ENCODE measurements at places on chromosomes 5 and 9.

- DNase-seq: no peak
Measured at GRCh38 chr5:150559701-150560100, 51.8 kb downstream of the NDST1 start.

- peak; percentile 68 for DNase-seq
Measured at GRCh38 chr9:649128-650074, 192.1 kb upstream of the DMRT1 start.

DNA sequence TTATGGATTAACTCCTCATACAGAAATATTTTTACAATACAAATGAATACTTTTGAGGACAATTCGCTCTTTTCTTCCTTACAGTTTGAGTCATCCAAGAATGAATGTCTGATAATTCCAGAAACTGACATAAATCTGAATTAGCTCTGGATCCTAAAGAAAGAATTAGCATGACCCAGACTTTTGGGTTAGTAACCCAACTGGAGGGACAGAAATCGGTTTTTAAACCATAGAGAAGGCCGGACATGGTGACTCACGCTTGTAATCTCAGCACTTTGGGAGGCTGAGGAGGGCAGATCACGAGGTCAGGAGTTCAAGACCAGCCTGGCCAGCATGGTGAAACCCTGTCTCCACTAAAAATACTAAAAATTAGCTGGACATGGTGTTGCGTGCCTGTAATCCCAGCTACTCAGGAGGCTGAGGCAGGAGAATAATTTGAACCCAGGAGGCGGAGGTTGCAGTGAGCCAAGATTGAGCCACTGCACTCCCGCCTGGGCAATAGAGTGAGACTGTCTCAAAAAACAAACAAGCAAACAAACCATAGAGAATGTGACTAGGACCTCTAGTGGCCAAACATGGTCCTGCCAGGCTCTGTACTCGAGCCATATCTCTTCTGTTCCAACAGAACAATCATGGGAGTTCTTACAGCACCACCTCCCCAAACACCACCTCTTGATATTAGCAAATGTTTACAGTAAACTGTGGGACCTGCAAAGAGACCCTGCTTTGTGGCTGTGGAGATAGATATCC is 44.8 kb downstream of the LURAP1L start:
- DNase-seq: no peak

DNA sequence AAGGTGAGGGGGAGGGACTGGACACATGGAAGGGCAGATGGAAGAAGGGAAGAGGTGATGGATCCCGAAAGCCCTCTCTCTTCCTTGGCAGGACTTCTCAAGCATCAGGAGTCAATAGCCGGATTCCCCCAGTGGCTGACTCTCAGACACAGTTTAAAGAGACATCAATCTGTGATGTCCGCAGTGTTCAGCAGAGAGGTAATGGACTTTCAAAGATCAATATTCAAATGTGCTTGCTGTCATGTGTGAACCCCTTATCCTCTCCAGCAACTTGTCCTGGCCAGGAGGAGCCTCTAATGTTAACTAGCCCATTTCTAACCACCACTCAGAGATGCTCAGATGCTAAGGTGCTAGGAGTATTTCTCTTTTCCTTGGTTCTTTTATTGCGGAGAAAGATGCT is 392.2 kb downstream of the IRX1 start:
- no peak for DNase-seq

GRCh38 chr9:14428781-14429230 is 114.9 kb upstream of the NFIB start:
- DNase-seq: peak; percentile 33

DNA sequence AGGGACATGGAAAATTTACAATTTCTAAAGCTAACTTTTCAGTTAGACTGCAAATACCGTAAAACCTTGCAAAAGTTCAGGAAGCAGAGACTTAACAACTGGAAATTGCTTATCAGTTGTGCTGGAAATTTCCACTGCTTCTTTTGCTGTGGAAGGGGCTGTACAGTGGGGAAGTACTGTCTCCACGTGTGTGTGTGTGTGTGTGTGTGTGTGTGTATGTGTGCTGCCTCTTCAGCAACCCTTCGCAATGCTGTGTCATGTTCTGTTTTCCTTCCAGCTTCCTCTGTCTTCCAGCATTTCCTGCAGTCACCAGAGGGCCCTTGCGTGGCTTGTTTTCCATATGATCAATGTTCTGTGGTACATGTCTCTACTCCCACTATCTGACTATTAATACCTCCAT is 87.5 kb upstream of the RANBP3L start:
- DNase-seq: no peak

DNA sequence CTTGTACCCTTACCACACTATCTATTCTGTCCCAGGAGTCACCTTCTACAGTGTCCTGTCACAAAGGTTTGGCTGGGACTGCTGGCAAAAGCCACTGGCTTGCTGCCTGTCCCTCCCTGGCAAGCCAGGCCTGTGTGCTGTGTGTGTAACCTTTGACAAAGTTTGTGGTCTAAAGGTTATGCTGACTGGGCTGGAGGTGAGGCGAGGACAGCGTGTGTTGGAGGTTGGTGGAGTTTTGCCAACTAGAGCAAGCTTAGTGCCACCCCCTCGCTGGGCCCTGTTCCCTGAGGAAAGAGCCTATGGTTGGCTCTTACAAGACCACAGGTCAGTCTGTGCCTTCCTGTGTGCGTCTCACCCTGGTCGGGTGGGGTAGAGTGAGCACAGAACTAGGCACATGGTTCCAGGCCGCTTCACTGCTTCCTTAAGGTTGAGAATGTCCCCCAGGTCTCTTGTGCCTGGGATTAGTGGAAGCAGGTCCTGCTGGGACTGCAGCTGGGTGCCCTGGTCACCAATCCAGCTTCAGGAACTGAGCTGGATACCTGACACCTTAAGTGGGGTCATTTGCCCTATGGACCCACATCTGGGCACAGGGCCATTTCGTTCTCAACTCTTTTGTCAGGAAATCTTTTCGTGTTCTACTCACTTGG is 152.2 kb downstream of the GADD45G start:
- DNase-seq: no peak

DNA sequence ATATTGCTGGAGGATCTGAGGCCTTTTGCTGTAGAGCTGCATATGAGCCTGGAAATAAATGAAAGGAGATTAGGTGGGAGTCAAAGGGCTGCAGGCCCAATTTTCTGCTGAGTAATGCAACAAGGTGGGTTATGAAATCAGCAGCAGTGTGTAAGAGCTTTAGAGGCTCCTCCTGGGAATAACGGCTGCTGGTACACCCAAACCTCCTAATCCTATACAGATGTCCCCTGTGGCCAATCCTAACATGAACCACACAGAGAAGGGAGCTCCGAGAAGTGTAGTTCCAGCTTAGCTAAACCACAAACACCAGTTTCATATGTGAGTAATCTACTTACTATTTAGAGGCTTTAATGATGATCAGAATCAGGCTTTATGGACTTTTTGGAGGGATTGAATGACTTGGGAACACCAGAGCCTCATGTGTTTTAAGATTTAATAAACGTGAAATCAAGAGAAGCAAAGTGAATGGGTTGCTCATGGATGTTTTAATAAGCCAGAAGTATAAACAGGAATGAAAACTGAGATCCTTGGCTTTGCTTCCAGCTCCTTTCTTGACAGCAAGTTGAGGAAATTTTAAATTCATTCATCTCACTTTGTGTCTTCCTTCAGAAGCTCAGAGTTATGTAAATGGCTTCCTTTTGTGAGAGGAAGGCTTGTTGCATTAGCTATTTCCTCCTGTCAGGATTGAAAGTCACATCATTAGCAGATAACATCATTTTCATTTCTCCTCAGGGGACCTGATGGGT is 437.5 kb downstream of the TMEM232 start:
- DNase-seq: peak; percentile 21

DNA sequence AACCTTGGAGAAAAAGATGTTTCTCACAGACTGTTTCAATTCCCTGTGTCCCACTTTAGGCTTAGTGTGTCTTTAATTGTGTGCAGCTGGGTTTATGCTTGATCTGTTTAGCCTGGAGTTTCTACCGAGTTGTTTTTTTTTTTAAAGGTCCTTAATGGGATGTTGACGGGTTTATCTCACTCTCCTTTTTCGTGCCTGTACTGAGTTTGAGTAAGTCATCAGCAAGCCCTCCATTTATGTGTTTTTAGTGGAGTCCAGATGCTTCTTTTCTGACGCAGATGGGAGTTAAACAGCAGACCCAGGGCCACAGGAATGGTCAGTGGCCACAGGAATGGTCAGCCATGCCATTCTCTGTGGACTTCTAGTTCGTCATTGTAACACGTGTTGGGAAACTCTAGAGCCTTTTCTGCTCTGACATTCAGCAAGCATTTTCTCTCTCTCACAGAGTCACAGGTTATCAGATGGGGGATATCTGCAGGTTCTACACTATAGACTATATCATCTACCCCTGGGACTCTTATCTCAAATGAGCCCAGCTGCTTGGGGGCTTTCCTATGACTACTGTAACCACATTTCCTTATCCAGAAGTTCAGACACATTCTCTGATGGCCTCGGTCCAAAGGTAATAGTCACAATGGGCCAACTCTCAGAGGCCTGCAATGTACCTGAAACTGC is 190.5 kb downstream of the TTLL11 start:
- DNase-seq: no peak

GRCh38 chr9:93198838-93199625 is 15.1 kb downstream of the WNK2 start:
- DNase-seq: no peak

GRCh38 chr5:149125386-149125891 is 15.9 kb upstream of the ABLIM3 start:
- DNase-seq: peak; percentile 53

GRCh38 chr5:43854697-43855292 is 251.8 kb downstream of the NNT start:
- DNase-seq: no peak

DNA sequence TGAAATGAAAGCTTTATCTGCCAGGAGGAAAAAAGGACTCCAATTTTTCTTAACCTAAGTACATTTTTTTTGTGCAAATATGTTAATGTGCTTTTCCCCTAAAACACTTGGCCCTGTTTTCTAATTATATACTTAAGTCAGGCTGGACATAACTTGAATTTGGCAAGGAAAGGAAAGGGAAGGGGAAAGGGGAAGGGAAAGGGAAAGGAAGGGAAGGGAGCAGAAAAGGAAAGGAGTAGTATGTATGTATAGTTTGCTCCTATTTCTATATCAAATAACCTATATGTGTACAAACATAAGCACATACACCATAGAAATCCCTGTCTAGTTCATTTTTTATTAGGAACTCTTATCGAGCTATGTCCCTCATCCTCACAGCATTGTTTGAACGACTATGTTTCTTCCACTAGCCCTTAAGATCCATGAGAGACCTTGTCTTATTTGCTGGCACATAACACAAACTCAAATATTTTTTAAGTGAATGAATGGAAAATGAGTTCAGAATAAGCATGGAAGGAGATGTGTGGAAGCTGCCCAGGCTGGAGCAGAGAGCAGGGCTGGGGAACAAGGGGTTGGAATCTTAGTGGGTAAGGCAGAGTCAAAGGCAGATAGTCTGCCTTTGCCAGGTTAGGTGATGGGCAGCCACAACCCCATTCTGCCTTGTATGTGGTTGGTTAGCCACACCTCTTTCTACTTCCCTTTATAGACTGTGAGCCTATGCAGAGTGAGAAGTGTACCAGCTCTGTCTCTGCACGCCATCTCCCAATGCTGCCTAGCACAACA is 70.0 kb downstream of the KLHL3 start:
- DNase-seq: no peak

GRCh38 chr5:150561192-150561512 is 53.2 kb downstream of the NDST1 start:
- DNase-seq: no peak

All from foreskin keratinocyte (primary cell).